ENCODE measurements at places on chromosomes 7 and 10.

GRCh38 chr10:122882766-122883165, 3.4 kb upstream of the FAM24B start:
- peak; percentile 69 for DNase-seq

- no peak for DNase-seq
Observed at GRCh38 chr7:67976490-67976889, 979.9 kb downstream of the TYW1 start.

GRCh38 chr7:69476416-69476815, 121.9 kb upstream of the AUTS2 start:
- DNase-seq = no peak

DNA sequence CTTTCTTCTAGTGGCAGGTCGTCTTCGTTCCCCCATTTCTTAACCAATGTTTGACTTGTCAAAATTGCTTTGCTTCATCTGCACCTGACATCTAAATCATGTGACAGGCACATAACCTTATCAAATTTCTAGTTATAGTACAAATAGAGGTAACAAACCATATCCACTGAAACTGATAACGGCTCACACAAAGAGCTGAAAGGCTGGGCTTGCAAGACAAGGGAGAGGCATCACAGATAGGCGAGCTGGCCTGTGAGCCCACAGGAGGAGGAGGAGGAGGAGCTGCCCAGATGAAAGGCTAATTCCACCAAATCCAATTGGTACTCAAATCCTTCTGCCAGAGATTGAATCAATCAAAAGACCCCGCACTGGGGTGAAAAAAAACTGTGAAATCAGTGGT, 80.2 kb upstream of the NEBL start:
- DNase-seq = no peak

DNA sequence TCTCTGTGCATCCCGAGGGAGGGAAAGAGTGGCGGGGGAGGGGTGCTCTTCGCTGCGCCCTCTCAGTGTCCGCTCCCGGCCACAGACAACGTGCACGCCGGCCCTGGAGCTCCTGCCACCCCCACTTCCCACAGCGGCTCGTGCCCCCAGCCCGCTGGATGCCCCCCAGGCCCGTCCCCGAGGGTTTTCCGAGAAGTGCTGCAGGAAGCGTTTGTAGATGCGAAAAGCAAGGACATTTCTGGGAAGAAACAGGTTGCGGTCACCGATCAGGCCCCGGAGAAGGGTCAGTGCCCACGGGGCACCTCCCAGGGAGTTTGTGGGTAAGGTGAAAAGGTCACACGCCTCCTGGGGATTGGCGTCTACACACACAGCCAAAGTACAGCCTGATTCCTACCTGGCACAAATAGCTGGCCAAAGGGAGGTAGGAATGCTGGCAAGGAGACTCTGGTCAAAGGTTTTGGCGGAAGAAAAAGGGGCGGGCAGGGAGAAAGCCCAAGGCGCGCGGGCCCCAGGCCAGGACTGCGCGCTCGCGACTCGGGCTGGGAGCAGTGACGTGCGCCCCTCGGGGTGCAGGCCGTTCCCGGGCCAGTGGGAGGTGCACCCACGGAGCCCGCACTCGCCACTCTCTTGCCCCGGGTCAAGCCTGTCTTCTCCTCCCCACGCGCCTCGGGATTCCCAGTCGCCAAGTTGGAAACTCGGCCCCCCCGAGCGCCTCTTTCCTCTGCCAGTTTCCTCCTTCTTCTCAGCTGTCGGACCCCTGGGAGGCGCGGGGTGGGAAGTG, 1.5 kb upstream of the NRP1 start:
- no peak for DNase-seq
